ENCODE measurements at places on chromosomes 1 and 21.

- DNase-seq = peak; percentile 36
Measured at GRCh38 chr1:86753700-86754099, 49.3 kb downstream of the SH3GLB1 start.

DNA sequence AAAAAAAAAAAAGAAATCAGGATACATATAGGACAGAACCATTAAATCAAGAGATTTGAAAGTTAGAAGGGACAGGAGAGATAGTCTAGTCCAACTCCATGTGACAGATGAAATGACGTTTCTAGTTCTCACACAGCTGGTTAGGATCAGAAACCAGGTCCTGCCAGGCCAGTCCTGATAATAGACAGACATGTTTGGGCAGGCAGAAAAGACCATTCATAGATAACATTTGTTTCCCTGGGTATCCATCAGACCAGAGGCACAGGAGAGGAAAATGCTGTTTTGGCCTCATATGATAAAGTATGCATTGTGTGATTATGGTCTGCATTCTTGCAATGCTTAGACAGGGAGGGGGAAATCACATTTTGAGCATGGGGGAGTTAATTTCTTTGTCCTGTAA lies 29.3 kb downstream of the ZBTB8B start:
- no peak for DNase-seq

- no peak for DNase-seq
Measured at GRCh38 chr21:24856326-24856725, 751.0 kb downstream of the MRPL39 start.

- DNase-seq = no peak
Measured at GRCh38 chr1:81802707-81803430, 2.1 kb downstream of the ADGRL2 start.

- no peak for DNase-seq
Measured at GRCh38 chr21:45126204-45126626, 51.8 kb downstream of the ADARB1 start.

GRCh38 chr1:58884706-58885661 lies 101.1 kb upstream of the JUN start:
- no peak for DNase-seq

DNA sequence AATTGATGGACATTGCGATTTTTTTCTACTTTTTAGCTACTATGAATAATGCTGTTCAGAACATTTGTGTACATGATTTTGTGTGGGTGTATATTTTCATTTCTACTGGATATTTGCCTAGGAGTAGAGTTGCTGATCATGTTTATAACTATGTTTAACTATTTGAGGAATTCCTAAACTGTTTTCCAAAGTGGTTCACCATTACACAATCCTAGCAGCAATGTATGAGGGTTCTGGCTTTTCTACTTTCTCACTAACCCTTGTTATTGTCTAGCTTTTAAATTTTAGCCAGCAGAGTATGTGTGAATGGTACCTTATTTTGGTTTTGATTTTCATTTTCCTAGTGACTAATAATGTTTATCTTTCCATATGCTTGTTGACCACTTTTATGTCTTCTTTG lies 86.2 kb downstream of the ATG4C start:
- DNase-seq = no peak

- no peak for DNase-seq
Measured at GRCh38 chr1:88302843-88303486, 381.1 kb upstream of the PKN2 start.

DNA sequence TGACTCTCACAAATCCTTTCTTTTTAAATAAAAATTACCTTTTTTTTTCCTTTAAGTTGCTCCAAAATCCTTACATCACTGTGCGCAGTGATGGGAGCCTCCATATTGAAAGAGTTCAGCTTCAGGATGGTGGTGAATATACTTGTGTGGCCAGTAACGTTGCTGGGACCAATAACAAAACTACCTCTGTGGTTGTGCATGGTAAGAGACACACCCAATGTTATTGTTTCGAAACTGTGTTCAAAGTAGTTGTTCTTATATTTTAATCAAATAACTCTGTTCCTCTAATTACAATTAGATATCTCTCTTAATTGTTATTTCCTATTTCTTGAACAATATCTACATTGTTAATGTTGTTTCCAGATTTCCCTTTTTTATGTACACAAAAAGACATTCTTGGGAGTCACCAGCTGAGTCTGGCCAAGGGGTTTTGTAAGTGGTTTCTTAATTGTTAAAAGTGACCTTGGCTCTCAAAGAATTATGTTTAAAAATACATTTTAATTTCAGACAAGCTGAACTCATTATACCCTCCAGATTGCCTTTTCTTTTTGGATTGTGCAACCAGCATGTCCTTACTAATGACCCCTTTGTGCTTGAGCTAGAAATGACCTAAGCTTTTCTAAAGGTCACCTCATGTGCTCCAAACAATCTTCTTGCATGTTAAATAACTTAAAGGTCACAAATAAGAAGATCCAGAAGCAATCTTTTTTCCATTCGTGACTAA lies 250.1 kb downstream of the HMCN1 start:
- no peak for DNase-seq

GRCh38 chr21:36437745-36438128 lies 42.2 kb downstream of the CLDN14 start:
- no peak for DNase-seq

DNA sequence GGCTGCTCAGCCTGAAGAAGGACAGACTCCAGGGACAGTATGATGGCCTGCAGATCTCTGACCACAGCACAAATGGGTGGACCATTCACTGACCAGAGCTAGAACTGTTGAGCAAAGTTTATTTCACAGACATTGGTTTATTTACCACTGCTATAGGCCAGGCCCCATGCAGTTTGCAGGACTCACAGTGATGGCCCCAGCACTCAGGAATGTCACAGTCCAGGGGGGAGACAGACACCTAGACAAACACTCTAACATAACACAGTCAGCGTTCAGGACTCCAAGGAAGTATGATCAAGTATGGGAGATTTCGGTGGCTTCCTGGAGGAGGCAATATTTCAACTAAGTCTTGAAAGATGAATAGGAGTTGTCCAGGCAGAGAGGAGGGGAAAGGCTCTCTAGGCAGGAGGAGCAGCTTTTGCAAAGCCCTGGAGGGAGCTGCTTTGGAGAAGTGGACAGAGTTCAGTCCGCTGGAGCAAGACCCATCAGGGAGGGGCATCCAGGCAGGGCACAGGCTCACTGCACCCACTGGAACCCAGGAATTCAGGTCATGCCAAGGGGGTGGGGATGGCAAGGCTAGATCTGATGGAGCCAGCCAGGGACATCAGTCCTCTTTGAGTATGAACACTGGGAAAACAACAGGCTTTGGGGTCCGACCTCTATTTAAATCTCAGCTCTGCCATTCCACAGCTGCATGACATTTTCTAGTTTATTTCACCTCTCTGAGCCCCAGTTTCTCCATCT lies 454.3 kb downstream of the MATN1 start:
- no peak for DNase-seq

DNA sequence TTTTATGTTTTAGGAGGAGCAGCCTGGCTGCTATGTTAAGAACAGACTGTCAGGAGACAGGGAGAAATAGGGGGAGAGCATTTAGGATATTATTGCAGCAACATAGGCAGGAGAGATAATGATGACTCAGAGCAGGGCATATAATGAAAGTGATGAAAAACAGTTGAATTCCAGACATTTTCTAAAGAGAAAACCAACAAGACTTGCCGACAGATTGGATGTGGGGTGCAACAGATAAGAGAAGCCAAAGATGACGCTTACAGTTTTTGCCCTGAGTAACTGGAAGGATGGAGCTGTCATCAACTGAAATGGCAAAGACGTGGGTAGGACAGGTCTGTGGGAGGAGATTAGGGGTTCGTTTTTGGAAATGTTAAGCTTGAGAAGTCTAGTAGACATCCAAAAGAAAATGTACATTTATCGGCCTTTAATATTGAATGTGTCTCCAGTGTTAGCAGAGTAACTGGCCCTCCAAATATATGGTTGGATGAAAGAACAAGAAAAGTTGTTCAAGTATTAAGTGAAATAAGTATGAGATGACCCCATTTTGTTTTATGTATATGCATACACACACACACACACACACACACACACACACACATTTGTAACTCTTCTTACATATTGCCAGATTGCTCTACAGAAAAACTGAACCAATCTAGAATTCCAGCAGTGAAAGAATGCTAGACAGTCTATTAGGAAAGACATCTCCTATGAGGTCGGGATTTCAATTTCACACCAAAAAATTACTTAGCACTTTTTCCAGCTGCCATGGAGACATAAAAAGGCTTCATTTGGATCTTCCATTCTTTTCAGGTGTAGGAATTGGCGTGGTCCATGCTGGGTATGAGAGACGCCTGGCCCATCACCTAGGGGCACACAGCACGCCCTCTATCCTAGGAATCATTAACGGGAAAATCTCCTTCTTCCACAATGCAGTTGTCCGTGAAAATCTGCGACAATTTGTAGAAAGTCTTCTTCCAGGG lies 17.2 kb downstream of the DNAJC16 start:
- no peak for DNase-seq

GRCh38 chr1:198805498-198806151 lies 166.8 kb downstream of the PTPRC start:
- DNase-seq = no peak

GRCh38 chr1:235136111-235136510 lies 7.5 kb upstream of the TOMM20 start:
- DNase-seq = no peak

GRCh38 chr1:80918380-80918779 lies 882.4 kb upstream of the ADGRL2 start:
- no peak for DNase-seq

- DNase-seq = no peak
Measured at GRCh38 chr1:44554706-44555105, 119.6 kb downstream of the TMEM53 start.

- no peak for DNase-seq
Measured at GRCh38 chr21:39694750-39695149, 50.2 kb upstream of the IGSF5 start.

DNA sequence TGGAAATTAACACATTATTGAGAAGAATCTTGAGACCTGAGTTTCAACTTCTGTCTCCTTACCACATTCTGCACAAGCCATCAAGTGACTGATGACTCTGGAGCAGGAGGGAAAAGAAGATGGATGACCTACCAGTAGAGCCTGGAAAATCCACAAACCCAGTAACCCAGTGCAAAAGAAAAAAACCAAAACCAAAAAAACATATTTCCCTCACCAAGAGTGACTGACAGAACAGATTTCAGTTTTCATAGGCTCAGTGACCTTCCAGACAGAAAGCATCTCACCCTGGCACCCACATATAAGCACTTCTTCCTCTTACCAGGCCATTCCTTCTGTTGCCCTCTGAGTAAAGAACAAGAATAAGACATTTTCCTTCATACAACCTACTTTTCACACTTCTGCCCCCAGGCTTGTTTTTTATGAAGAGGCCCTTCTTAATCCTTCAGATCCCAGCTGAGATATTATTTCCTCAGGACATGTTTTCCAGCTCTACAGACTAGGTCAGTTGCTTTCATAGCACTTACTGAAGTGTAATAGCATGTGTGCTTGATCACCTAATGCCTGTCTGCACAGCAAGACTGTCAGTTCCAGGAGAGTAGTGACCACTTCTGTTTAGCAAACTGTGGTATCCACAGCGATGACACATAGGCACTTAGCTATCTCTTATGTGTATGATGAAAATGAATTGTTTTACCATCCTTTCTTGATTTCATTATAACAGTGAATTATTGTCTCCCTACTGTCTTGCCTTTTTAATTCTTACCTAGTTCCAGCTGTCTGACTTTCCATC lies 4.0 kb downstream of the TSACC start:
- DNase-seq = no peak

DNA sequence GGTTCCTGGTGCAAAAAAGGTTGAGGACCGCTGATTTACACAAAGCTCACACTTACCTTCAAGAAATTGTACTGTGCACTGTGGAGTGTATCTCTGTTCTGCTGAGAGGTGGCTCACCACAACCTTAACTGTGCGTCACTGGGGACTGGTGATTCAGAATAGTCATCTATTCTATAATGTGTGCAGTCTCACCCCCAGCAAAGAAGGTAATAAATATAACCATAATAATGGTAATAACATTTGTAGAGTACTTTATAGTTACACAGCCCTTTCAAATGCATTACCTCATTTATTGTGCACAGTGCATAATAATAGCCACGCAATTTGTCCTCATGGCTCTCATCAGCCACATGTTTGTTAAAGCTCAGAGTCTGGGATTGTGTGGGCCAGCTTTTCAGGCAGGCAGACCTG lies 59.4 kb upstream of the DUSP10 start:
- no peak for DNase-seq

GRCh38 chr1:185969028-185969427 lies 234.8 kb downstream of the HMCN1 start:
- DNase-seq = no peak

- DNase-seq = peak; percentile 34
Measured at GRCh38 chr1:119611701-119612113, 36.4 kb downstream of the ZNF697 start.

DNA sequence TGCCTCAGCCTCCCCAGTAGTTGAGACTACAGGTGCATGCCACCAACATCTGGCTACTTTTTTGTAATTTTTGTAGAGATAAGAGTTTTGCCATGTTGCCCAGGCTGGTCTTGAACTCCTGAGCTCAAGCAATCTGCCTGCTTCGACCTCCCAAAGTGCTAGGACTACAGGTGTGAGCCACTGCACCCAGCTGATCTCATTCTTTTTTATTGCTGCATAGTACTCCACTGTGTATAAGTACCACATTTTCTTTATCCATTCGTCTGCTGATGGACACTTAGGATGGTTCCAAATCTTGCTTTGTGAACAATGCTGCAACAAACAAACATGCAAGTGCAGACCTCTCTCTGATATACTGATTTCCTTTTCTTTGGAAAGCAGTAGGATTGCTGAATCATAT lies 59.5 kb downstream of the UROD start:
- no peak for DNase-seq

DNA sequence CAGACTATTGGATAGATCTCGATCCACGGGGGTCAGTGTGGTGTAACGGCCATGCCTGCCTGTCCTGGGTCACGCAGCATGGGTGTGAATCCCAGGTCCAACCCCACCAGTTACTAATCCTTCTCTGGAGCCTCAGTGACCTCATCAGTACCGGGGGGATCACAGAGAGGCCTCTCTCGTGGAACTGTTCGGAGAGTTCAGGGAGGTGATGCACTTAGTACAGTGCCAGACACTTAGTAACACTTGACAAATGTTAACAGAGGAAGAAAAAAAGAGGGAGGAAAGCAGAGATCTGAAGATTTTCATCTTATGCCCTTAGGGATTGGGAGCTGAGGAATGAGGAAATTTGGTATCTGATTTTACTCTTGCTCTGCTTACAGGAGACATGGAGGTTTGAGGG lies 2.9 kb downstream of the ABCA4 start:
- DNase-seq = no peak

DNA sequence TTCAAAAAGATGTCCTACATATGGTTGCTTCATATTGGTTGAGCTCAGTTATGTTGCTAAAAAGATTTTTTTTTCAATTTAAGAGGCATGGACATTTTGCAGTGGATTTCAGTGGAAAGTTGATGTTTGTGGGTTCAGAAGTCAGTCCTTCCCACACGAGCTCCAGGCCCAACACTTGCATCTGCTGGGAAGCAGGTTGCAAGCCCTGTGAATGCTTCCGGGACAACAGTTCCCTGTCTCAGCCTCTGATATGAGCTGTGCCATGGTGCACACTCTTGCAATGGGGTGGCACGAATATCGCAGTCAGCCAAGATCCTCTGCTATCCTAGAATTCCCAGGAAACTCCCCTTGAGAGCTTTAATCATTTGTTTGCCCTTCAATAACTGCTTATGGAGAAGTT lies 30.3 kb upstream of the ABCG1 start:
- DNase-seq = no peak

All from CD4-positive, alpha-beta T cell treated with Interleukin-4 for 4 hours (primary cell).